ENCODE measurements at places on chromosomes 2 and 18. TPM values are rescaled to one million over a fixed set of nuclear protein-coding genes. Genes with fewer than 3 reads are reported as not detected.

DNA sequence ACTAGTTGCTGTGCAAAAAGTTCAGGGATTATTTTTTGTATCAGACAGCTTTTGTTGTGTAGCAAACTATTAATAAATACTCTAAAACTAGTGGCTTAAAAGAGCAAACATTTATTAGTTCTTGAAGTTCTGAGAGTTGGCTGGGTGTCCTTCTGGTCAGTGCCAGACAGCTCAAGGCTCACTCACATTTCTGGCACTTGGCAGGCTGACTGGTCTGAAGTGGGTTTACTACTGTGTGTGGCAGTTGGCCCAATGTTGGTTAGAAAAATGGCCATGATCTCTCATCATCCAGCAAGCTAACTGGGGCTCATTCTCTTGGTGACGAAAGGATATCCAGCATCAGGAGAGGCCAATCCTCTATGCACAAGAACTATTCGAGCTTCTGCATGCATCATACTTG is 71.4 kb upstream of the ZNF385B start:
- DNase-seq: no peak

AQP12B gene
- 3.4 TPM for polyA plus RNA-seq

DNA sequence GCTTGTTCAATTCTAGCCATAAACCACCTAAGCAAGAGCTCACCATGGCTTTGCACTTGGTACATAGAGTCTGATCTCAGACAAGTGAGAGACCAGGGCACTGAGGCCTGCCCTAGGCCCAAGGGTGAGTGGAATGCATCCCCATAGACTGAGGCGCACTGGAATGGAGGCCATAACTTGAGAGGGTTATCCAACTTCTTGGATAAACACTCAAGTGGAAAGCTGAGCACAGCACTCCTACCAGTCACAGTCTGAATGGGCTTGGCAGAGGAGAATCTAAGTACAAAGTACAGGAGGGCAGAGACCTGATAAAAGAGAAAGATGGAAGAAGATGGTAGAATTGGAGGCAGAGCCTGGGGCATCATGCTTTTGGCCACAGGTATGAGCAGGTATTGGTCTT is 30.4 kb upstream of the CASP10 start:
- no peak for DNase-seq

GRCh38 chr2:235494716-235495372 is 1.0 kb downstream of the AGAP1 start:
- no peak for DNase-seq

HTR2B gene
- 12.2 TPM for polyA plus RNA-seq

GRCh38 chr18:24584813-24585212 is 124.4 kb downstream of the HRH4 start:
- DNase-seq: no peak

DNA sequence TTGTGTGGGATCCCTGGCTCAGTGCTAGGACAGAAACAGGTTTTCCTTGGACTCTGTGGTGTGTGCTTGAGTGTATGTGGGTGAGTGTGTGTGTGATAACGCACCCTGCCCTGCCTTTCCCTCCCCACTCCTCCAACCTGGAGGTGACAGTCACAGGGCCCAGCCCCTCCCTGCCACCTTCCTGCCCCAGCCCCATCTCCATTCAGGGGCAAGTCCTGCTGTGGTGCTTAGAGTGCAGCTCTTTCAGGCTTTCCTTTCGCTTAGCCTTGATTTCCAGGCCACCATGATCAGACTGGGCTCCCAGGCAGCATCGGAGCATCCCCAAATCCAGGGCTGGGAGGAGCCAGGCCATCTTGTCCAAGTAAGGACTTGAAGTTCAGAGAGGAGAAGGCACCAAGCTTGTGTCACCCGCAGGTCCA is 185.2 kb downstream of the ZFP36L2 start:
- no peak for DNase-seq

APOB gene
- polyA plus RNA-seq: 1.2 TPM

DNA sequence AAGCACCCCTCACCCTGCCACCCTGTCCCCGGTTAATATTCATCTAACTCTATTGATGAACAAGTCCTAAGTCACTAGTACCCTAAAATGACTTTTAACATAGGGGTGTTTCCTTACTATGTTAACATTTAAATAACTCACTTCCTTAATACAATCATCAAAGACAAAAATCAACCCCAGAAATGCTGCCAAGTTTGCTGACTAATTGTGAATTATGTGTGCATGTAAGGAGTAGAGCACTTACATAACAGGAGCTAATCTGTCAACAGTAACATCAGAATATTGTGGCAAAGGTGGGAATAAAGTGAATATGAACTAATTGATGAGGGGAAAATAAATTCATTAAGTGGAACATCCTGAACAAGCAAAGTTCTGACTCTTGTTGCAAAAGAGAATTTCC is 81.4 kb upstream of the ERBB4 start:
- DNase-seq: no peak

GRCh38 chr18:57951999-57952774 is 91.8 kb upstream of the NEDD4L start:
- DNase-seq: no peak

UPP2 gene
- polyA plus RNA-seq: 9.6 TPM

SP5 gene
- polyA plus RNA-seq: 0.83 TPM

DNA sequence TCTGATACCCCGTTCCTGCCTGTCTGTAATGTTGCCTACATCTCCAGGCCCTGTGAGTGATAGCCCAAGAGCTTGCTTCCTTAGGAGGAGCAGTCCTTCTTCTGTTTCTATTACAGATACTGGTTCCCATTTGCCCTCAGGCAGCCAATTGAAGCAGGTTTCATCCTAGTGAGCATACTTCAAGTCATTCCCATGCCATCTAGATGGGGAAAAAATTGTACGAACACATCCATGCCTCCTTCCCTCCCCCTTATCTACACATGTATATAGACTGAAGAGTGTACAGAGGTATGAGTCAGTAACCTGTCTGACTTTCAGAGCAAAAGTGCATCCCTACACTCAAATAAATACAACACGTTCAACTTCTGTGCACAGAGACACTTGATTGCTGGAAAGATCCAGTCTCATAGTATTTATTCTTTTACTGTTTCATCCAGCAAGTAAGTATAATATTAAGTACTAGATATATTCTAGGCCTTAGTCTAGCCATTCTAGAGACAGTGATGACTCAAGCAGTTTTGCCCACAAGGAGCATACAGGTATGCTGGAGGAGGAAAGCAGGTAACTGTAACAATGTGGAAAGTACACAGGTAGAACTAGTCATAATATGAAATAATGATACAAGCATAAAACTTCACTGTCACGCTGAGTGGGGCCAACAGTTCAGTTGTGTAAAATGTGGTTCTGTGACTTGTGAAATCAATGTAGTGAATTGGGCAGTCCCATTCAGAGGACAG is 153.4 kb downstream of the MGAT5 start:
- DNase-seq: no peak

XDH gene
- polyA plus RNA-seq: 0.31 TPM

DNA sequence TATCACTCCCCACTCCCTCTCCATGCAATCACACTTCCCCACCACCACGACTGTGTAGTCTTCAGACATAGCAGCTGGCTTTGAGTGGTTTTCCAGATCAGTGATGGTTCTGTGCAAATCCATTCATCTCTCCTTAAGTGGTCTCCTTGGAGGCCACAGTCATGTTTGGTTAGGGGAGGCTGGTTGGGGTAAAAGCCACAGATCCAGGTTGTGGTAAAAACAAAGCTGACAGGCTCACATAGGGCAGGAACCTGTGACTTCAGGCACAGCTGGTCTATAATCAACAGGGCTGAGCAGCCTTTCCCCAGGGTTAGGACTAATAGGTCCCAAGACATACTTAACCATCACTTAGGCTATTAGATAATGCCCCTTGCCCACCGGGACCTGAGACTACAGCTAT is 46.2 kb upstream of the FZD7 start:
- no peak for DNase-seq

All from renal pelvis (tissue), 12 donors.